Cardiac septum (tissue), 1 donor: ENCODE measurements at places on chromosomes 1 and 21.

- DNase-seq: no peak
Measured at GRCh38 chr21:45592208-45592619, 50.0 kb upstream of the SLC19A1 start.

DNA sequence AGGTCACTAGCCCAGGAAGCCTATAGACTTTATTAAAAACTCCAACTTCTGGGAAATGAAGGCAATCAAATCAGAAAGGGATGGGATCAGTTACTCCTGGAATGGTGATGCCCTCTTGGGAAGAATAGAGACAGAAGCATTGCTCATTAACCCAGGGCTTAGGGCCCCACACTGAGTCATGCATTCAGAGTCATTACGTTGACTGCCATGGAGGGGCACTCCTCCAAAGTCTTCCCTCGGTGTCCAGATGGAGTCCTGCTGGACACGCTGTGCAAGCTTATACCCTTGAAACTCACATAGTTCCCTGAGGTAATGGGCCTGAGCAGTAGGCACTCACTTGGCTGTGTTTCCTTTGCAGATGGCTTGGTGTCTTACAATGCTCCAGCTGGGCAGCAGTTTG, 35.2 kb upstream of the HSD17B7 start:
- no peak for DNase-seq

DNA sequence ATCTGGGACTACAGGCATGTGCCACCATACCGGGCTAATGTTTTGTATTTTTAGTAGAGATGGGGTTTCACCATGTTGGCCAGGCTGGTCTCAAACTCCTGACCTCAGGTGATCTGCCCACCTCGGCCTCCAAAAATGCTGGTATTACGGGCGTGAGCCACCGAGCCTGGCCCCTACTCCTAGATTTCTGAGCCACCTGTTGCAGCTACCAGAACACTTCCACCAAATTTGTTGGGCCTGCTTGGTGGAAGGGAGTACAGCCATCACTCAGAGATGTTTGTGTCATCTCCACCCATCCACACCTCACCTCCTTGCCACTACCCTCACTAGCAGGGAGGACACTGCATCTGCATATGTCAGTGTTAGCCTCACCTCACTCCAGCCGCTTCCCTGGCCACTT, 5.5 kb downstream of the RIMKLA start:
- DNase-seq: no peak

DNA sequence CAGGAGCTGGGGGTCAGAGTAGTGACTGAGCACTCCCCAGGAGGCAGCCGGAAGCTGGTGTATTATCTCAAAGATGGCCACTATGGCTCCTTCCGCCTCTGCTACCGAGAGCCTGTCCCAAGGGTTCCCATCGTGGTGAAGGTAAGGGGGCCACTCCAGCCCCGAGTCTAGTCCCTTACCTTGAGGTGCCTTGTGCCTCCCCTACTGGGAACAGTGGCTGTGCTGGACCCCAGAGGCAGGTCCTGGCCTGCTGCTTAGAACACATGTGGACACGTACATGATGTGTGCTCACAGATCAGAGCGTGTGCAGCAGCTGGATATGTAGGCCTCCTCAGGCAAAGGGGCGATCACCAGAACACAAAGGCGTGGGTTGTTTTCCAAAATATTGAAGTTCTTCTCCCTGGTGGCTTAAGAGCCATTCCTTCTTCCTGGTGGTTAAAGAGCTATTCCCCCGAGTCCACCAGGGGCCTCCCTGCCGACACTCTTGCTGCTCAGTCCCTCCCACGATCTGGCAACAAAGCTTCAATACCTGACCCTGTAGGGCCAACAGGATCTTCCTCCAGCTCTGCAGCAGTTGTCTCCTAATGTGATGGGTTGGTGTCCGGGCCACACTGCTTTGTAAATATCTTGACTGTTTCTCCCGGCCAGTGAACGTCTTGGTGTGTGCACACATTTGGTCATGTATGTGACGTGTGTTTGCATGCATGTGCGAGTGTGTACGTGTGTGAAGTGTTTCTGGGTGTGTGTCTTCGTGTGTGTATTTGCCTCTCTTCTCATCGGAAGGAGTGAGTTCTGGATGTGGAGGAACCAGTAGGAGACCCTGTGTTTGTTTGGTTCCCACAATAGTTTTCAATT, 68.4 kb upstream of the TINAGL1 start:
- DNase-seq: no peak

- DNase-seq: peak; percentile 94
Measured at GRCh38 chr1:77682460-77683159, at the start of gene ZZZ3. Gene ZZZ3 (minus strand): TSS chr1:77682658. CDS start chr1:77633354, 49,304 bp downstream.

- DNase-seq: no peak
Measured at GRCh38 chr21:15964236-15964855, 234.6 kb downstream of the USP25 start.

DNA sequence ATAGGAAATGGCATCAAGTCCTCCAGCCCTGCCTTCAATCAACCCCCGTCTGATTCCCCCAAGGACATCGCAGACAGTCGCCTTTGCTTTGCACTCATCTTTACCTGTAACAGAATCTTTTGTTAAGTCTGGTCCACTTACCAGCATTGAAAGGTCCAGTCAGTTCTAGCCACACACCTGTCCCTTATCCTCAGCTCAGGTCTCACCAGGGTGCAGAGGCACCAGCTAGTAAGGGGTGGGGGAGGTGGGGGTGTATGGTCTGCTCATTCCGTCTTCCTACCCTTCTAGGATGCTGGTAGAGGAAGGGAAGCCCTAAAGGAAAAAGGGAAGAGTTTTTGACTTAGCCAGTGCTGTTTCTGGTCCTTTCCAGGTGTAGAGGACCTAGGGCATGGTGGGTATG, 427.7 kb downstream of the MATN1 start:
- DNase-seq: no peak

- DNase-seq: no peak
Measured at GRCh38 chr1:39348278-39348677, 143.2 kb upstream of the BMP8A start.

DNA sequence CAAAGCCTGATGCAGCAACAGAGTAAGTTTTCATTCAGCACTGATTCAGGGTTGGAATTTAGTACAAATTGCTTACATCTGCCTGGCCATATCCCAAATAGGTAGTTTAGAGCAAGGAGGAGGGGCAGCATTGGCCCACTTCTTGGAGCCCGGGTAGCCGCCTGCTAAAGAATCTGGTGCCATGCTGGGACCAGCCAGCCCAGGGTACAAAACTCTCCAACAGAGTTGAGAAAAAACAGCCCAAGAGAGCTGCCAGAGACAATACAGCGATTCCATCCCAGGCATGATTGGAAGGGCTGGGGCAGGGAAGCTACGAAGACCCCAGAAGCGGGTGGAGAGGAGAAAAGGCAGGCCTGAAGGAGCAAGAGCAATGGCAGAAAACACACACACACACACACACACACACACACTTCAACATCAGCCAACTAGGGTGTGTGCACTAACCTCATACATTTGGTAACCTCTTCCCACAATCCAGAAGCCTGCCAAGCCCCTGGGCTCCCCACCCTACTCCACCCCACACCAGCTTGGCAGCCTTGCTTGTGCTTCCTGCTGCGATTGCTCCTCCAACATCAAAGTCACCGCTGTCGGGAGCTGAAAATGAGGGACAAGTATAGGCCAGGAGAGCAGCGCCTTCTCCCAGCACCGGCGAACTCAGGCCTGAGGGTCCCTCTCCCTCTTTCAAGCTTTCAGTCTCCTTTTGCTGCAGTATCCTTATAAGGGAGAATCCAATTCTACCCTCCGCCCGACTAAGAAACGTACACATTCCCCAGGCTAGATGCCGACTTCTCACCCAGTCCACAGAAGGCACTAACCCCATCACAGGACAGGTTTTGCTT, 1.2 kb downstream of the PIK3C2B start:
- DNase-seq: peak; percentile 83

DNA sequence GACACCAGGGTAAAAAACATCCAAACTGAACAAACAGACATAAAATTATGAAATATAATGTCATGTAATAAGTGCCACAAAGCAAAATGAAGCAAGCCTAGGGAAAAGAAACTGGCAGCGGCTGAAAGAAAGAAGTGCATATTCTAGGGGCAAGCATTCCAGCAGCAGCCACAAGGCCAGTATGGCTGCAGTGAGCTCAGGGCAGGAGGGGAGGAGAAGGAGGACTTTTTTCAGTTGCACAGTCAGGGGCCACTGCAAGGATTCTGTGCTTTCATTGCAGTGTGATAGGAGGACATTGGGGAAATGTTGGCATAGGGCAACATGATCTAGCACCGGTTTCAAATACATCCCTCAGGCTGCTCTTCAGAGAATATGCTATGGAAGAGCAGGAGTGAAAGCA, 263.8 kb downstream of the NEGR1 start:
- DNase-seq: no peak
